ENCODE measurements at places on chromosomes 12 and 14.

- peak; percentile 18 for DNase-seq
Measured at GRCh38 chr12:32698285-32698684, 19.2 kb downstream of the DNM1L start.

GRCh38 chr12:109291521-109292341 lies 17.4 kb downstream of the FOXN4 start:
- DNase-seq, result peak; percentile 98

- no peak for DNase-seq
Measured at GRCh38 chr14:55130196-55130550, 1.1 kb downstream of the LGALS3 start.

DNA sequence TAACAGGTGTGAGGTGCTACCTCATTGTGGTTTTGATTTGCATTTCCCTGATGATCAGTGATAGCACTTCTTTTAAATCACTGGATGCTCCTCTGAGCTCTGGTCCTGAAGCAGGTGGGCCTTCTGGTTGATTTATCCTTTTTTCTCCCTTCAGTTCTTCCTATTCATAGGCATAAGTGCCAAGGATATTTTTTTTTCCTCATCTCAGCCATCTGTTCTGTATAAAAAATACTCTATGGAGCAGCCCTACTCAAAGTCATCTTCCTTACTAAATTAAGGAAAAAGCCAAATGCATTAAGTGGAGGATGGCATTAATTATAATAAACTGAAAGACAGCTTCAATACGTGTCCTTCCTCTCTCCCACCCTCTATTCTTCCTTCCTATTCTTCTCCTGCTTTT lies 18.4 kb downstream of the SPIC start:
- no peak for DNase-seq

GRCh38 chr12:108514468-108514972 lies 557 bp upstream of the FICD start:
- no peak for DNase-seq

GRCh38 chr12:132153501-132154340 lies 9.5 kb downstream of the NOC4L start:
- peak; percentile 76 for DNase-seq

GRCh38 chr12:78088391-78088832 lies 257.7 kb downstream of the NAV3 start:
- no peak for DNase-seq

DNA sequence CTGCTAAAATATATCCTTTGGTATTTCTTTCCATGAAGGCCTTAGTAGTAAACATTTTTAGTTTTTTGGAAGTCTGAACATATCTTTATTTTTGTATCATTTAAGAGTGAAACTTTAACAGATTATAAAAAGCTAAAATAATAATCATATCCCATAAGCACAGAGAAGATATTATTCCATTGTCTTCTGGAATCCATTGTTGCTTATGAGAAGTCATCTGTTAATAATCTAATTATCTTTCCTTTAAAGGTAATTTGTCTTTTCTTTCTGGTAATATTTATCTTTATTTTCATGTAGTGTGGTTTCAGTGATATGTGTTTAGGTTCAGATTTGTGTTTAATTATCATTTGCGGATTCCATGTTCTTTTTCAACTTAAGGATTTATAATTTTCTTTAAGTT lies 261.7 kb downstream of the MSRB3 start:
- no peak for DNase-seq

DNA sequence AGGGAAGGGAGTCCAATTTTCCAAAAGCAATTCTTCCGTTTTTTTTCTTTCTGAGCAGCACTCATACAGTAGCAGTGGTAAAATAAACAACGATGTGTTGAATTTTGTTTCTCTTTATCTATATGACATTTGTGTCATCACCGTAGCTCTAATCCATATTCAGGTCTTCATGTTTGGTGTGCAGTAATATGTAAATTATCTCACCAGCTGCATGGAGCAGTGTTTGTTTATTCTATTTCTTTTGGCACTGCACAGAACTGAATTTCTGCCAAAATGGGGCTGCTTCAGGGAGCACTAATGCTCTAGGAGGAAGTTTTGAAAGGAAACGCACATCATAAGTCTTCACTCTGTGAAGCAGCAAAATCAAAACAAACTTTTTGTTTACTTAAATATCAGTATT lies 130.0 kb upstream of the NPAS3 start:
- DNase-seq, result peak; percentile 85

DNA sequence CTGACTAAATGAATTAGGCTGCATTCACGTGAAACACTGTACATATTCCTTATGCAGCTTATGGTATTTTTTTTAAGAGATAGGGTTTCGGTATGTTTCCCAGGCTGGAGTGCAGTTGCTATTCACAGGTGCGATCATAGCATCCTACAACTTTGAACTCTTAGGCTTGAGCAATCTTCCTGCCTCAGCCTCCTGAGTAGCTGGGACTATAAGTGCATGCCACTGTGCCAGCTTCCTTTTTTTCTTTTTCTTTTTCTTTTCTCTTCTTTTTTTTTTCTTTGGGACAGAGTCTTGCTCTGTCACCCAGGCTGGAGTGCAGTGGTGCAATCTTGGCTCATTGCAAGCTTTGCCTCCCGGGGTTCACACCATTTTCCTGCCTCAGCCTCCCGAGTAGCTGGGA lies 35.8 kb upstream of the SPPL3 start:
- no peak for DNase-seq

DNA sequence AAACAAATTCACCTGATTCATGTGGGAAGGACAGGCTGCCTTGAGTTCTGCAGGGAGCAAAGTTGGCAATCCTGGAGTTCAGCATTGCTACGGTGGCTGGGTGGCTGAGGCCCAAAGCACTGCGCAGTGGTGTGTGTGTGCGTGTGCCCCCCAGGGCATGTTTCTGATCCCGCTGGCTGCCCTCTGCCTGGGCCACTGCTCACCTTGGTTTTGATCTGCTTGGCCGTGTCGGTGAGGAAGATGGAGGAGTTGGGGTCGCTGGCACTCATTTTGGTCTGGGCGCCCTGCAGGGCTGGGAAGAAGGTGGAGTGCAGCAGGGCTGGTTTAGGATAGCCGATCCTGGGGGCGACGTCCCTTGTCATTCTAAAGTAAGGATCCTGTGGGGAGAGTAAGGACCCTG lies 19.1 kb downstream of the SLC25A47 start:
- DNase-seq, result no peak

DNA sequence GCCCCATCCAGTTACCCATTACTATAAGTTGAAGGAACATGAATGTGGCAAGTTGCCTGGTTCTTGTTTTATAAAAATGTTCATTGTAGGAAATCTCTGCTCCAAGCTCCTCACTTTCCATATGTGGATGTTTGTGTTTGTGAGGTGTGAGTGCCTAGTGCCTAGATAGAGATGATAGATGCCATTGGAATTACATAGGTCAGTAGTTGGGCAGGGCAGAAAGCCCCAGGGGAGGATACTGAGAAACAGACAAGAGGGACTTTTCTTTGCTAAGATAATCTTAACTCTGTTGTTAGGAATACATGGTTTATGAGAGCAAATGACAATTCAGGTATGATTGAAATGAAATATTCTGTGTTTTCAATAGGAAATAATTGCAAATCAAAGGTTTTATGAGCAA lies 226.3 kb upstream of the GRIP1 start:
- no peak for DNase-seq

DNA sequence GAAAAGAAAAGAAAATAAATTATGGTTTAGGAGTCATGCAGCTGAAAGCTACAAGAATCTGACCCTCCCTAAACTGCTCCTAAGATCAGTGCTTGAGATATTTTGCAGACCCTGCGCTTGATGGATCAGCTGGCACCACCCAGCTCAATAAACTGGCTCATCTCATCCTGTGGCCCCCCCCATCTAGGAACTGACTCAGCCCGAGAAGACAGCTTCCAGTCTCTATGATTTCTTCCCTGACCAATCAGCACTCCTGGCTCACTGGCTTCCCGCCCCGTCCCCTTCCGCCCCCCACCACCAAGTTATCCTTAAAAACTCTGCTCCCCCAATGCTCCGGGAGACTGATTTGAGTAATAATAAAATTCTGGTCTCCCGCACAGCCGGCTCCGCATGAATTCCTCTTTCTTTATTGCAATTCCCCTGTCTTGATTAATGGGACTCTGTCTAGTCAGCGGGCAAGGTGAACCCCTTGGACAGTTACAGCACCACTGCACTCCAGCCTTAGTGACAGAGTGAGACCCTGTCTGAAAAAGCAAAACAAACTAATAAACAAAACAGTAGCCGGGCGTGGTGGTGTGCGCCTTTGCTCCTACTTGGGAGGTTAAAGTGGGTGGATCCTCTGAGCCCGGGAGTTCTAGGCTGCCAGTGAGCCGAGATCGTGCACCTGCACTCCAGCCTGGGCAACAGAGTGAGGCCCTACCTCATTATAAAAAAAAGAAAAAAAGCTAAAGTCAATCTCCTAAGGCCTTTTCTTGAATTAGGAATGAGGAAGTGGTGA lies 24.5 kb upstream of the SPTLC2 start:
- no peak for DNase-seq

- DNase-seq, result no peak
Measured at GRCh38 chr12:47863985-47864384, 40.8 kb downstream of the VDR start.

DNA sequence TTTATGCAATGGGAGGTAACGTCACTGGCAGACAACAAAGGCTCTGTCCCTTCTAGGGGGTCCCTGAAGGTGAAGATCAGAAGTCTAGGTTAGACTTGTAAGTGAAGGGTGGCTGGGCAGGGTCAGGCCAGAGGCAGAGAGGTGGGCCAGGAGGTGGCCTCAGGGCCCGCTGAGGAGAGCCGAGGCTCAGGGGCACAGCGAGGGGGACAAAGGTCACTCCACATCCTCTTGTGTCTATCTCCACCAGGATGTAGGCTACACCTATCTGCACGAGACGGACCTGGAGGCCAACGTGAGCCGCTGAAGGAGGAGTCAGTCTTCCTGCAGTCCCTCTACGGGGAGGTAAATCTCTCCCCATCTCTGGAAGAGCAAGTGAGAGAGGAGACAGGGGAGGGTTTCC lies 20.3 kb downstream of the KRT85 start:
- no peak for DNase-seq

- DNase-seq, result no peak
Measured at GRCh38 chr12:879641-880040, 69.9 kb downstream of the RAD52 start.

GRCh38 chr14:75566321-75566720 lies 12.1 kb upstream of the FLVCR2 start:
- no peak for DNase-seq

DNA sequence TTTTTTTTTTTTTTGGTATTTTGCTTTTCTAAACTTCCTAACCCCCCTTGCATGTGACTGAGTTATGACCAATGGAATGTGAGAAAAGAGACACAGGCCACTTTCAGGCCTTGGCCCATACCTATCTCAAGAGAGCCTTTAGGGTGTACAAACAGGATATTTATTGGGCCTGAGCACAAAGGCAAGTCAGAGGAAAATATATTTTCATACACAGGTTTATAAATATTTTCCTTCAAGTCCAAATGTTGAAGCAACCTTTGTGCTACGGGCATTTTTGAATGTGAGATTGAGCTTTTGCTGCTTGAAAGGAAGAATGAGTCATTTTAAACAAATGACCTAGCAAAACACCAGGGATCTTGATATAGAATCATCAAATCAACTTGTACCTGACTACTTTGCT lies 228.6 kb upstream of the E2F7 start:
- no peak for DNase-seq

- DNase-seq, result no peak
Measured at GRCh38 chr14:66610154-66610563, 102.2 kb downstream of the GPHN start.

DNA sequence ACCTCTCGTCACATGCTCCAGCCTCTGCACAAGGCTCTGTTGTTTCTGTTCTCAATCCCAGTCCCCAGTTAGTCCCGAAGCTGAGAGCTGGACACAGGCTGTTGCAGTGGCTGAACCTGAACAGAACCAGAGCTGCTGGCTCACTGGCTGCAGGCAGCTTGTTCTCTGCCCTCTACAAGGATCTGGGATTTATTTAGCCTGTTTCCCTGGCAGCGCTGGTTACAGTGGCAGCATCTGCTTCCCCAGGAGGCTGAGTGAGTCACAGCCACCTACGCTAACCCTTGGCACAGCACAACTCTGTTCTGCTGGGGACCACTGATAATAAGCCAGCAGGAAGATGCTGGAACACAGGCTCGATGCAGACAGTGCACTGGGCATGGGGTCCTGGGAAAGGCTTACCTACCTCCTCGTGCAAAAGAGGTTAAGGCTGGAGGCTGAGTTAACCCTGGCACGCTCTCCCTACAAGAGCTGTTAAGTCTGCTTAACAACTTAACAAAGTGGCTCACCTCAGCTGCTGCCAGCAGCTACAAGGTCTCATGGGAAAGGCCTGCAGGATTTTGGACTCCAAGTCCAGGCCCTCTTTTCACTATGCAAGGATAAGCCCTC lies 299.6 kb downstream of the PCNX1 start:
- no peak for DNase-seq

DNA sequence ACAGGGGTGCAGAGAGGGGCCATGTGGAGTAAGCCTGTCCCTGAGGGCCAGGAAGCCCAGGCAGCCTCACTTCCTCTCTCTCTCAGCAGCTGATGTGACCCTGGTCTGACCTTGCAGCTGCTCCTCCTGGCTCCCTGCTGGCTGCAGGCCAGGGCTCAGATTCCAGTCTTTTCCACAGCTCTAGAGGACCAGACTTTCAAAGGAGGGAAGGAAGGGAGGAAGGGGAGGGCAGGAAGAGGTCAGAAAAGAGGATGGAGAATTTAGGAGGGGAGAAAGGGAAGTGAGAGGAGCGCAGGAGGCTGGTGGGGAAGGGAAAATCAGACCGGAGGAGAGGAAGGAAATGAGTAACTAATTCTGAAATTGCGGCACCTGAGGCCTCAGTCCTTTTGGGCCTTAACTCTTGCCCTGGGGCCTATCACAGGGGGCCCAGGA lies 40.9 kb upstream of the VASH1 start:
- peak; percentile 34 for DNase-seq

DNA sequence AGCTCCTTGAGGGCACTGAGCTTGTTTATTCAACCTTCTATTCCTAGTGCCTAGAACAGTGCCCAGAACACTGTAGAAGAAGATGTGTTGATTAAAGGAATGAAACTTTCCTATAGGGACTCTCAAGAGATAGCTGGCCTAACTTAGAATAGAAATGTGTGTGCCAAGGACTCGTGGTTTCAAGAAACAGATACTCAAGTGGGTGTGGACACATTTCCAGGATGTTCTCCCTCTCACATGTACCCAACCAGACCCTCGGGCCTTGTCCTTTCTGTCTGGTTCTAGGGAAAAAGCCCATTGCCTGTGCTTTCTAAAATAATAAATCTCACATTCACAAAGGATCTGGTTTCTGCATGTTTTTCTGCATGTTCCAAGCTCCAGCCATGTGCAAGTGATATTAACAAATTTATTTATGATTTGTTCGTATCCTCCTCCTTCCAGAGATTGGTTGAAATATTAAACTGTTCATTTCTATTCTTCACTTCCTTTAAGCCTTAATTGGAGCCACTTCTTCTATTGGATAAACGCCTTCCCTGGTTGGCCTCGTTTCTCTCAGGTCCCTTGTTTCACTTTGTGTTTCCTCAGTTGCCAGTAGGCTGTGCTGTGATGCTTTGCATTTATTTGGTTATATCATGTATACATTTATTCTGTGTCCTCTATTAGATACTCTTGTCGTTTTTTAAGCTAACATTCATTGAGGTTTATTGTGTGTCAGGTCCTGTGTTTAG lies 89.8 kb downstream of the CRADD start:
- DNase-seq, result no peak

All from NCI-H1105 treated with DMSO at 0.1 percent for 48 hours (cell line).